ENCODE measurements at places on chromosomes 5 and 9.

GRCh38 chr9:98171176-98171925, 21.1 kb downstream of the CORO2A start:
- no peak for DNase-seq

DNA sequence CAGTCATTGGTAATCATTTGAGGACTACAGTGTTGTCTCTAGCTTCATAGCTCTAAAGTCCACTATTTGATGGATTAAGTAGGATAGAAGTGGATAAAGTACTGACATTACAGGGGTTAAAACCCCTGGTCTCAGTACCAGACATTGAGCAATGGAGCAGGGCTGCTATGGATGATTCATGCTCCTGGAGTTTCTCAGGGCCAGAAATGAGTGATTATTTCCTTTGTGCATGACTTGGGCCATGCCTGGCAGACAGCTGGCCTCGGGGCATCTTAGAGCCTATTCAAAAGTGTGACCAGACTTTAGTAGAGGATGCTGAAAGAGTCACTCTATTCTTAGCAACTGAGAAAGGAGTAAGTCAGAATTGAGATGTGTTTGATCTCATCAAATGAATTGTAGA, 350.7 kb upstream of the TLE4 start:
- no peak for DNase-seq

- no peak for DNase-seq
Observed at GRCh38 chr5:125283372-125283771, 536.9 kb upstream of the ZNF608 start.

GRCh38 chr9:112072721-112073638, 102.1 kb downstream of the SUSD1 start:
- no peak for DNase-seq

DNA sequence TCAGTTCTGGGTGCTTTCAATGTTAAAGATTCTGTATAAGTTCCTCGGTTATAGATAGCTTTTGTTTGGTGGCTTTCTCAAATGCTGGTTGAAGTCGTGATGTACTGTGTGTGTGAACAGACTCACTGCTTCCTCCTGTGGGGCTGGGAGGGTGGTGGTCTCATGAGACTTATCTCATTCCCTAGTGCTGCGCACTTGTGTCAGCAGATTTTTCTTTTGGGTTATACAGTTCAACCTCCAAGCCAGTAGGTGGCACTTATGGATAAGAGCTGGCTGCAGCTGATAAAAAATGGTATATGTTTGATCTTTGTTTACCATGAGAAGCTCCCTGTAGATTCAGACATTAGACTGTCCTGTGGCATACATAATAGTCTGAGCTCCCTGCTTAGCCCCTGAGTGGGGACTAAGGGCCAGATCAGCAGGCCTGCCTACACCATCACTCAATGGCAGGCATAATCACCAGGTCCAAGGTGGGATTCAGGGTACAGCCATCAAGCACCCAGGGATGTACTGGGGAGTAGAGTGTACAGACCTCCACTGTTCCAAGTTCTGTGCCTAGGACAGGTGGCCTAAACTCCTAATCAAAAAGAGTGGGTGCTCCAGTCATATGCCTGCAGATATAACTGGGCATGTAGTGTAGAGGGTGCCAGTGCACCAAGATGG, 174.2 kb downstream of the OXCT1 start:
- no peak for DNase-seq

DNA sequence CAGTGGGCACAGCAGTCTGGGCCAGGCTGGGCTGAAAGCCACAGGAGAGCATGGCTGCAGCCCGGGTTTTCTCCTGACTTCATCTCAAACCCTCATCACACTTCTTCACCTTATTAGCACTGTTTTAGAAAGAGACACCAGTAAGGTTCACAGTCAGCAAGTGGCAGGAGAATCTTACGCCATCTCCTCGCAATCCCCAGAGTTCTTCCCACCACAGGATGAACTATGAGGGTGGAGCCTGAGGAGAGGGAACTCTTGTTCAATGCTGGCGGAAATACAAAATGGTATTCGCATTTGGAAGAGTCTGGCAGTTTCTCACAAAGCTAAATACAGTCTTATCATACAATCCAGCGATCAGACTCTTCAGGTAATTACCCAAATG, 14.7 kb downstream of the BICD2 start:
- DNase-seq, result no peak

GRCh38 chr9:105475302-105475701, 27.5 kb downstream of the FSD1L start:
- DNase-seq, result no peak

DNA sequence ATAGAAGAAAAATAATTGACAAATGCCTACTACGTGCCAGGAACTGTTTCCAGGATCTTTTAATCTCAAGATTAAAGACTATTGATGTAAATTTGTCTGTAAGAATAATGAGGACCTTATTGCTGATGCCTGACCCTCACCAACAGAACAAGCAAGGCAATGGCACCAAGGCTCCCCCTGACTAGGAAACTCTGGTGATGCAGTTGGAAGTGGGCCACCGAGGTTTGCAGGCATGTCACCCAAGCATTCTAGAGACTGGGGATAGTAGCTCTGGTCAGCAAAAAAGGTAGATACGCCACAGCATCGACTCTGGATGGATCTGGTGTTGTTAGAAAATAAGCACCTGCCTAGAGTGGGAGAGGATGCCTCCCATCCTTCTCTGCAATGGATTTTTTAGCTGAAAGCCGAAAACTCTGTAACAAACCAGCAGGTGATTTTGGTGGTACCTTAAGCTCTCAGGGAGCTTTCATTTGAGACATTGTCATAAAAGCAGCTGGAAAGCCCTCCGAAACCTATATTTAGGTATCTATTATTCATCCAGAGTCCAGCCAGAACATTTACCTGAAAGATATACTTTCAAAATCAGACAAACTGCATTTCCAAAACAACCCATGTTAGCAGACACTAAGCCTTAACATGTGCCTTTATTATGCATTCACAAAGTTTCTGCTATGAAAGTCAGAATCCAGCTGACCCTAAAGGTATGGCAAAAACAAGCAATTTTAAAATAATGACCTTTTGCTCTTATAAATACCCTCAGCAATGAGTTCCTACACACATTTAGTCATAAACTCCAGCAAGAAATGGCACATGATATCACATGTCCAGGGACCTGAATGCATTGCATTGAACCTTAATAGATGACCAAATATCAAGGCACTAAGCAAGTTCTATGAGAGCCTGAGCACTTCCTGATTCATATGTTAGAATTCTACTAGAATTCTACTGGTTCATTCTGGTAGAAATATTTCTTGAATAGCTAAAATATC, 308.4 kb downstream of the PDE4D start:
- no peak for DNase-seq

DNA sequence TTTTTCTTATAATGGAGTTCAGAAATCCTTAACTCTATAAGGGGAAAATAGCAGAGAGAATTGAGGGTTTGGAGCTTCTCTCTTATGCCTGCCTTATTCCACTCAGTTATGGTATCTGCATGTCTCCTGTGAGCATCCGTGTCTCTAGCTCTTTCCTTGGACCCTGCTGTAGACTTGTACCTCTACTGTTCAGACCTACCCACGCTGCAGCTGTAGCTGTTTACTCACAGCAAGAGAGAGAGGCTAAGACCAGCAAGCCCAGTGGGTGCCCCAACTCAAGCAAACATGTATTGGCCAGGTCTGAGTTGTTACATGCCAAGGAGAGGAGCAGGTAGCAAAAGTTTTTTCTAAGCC, 7.1 kb upstream of the PCSK1 start:
- DNase-seq, result no peak

DNA sequence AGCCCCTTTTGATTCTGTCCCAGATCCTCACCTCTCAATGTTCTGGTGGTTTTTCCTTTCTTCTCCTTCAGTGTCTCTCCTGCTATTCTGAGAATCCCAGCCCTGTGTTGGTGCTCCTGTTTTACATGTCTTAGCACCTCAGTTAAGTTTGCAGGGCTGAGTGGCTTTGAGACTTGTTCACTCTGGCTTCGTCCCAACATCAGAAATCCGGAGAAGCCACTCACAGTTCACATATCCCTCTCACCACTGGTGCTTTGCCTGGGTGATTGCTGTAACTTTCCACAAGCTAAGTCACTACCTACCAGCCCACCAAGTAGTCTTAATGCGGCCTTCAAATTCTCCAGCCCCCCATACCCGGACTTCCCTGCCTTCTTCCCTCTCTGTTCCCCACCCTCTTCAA, 40.2 kb downstream of the CYFIP2 start:
- no peak for DNase-seq

DNA sequence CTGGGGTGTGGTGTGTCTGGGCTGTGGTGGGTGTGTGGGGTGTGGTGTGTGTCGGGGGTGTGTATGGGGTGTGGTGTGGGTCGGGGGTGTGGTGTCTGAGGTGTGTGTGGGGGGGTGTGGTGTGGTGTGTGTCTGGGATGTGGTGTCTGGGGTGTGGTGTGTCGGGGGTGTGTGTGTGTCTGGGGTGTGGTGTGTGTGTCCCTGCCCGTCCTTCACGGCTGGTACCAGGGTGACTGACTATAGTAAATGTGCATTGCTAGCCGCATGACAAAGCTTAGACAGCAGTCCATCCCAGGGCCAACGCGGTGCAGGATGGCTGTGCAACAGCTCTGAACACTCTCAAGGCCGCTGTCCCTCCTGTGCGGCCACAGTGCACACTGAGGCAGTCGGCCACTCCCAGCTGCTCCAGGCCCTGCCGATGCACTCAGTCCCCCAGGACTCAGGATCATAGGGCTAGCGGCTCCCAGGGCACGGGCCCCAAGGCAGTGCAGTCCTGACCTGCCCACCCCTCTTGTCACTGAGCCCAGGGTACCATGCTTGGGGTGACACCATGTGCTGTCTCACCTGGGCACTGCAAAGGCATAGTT, 54.0 kb downstream of the SECISBP2 start:
- DNase-seq, result peak; percentile 22

GRCh38 chr9:38228331-38229103, 159.5 kb upstream of the SHB start:
- DNase-seq, result no peak

DNA sequence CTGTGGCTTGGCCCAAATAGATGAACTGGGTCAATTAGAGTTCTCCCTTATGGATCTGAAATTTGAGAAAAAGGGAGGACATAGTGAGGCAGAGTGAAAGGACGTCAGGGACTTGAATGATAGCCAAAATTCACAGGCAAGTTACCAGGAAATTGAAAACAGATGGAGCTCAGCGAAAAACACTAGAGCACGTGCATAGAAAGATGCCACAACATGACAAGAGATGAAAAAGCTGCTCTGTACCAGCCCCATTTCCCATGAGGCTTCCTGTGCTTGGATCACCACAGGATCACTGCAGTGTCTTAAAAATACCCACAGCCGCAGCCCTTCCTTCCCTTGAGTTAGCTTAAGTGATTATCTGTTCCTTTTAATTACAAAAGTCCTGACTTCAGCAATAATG, 39.0 kb upstream of the HOMER1 start:
- DNase-seq, result no peak

DNA sequence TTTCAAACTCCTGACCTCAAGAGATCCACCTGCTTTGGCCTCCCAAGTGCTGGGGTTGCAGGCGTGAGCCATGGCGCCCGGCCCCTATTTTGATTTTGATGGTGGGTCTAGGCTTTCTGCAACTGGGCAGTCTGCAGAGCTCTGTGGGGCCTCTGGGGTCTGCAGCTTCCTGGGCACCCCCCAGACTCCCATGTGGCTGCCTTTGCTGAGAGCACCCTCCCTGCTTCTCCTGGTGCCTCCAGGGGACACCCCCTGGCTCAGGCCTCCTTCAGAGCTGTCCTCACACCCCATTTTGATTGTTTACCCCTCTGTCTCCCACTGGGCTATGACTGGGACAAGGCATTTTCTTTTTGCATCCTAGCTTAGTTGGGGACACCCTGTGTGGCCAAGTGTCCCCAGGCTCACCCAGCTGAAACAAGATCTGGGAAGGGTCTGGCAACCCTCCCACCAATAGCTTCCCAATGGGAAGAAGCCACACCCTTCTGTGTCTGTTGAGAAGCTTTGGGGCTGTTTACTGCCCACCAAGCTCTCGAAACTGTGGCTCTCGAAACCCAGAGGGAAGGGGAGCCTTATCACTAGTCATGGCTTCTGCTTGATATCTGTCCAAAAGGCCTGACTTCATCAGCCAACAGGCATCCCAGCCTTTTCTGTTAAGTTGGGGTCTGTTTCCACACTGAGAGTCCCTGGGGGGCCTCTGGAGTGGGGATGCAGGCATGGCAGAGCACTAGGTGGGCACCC, 204.4 kb upstream of the IER5L start:
- DNase-seq, result no peak

GRCh38 chr5:77337246-77337645, 126.8 kb downstream of the PDE8B start:
- DNase-seq, result no peak

All from activated naive CD4-positive, alpha-beta T cell treated with Interleukin-2 at 50 U/mL for 16 hours (primary cell).